ENCODE measurements at places on chromosomes 6 and 20.

DNA sequence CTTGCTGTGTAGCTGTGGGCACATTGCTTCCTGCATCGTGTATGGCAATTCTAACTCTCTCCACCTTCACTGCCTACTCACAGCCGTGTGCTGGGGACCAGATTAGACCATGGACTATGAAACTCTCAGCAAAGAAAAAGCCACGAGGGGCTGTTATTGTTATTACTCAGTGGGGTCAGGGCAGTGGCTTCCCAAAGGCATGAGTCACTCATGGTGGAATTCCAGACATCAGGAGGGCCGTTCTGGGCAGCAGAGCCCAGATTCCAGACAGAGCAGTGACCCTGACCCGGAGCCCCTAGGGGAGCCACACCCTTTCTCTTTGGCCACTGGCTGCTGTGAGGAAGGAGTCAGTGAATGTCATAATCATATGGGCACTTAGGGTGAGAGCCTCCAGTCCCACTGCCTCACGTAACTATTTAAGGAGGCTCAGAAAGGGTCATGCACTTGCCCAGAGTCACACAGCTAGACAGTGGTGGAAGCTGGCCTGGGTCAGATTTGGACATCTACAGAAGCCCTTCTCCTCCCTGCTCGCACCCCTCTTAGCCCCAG, 22.2 kb upstream of the CCN5 start:
- DNase-seq: no peak

DNA sequence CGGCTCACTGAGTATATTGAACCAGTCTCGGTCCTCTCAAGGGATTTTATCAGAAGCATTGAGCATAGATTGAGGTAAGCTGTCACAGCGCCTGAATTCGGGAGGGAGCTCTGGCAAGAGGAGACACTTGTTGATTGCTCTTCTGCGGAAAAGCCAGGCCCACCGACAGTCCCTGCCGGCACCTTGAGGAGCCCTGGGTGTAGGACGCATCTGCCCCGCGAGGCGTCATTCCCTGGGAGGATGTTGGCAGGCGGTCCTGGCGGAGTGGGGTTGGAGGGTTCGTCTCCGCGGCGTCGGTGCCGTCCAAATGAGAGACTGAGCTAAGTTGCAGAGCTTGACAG, 843 bp downstream of the FBXO9 start:
- peak; percentile 30 for DNase-seq

GRCh38 chr20:44960103-44960852, at the start of gene TOMM34:
Gene TOMM34 (minus strand): TSS chr20:44960397. CDS start chr20:44960333, 64 bp downstream.
- DNase-seq: peak; percentile 97

GRCh38 chr20:42688576-42688975, 501.1 kb downstream of the PTPRT start:
- DNase-seq: no peak

All from activated naive CD4-positive, alpha-beta T cell treated with Interleukin-2 at 50 U/mL for 16 hours (primary cell).